Lower lobe of right lung (tissue), 2 donors: ENCODE measurements at places on chromosomes 1 and 21. TPM values are rescaled to one million over a fixed set of nuclear protein-coding genes. Genes with fewer than 3 reads are reported as not detected.

LAD1 gene
- 35.3 TPM for total RNA-seq

HTR6 gene
- not detected for total RNA-seq

RIPPLY3 gene
- 0.44 TPM for total RNA-seq

- no peak overlapping the region for H3K27ac ChIP-seq
- H3K4me3 ChIP-seq, result no peak overlapping the region
- peaks cover 15% of the 10 kb centered on the region for H3K36me3 ChIP-seq
- no peak for DNase-seq
These were observed 30.2 kb downstream of the TMPRSS2 start for GRCh38 chr21:41477641-41478318.

DNA sequence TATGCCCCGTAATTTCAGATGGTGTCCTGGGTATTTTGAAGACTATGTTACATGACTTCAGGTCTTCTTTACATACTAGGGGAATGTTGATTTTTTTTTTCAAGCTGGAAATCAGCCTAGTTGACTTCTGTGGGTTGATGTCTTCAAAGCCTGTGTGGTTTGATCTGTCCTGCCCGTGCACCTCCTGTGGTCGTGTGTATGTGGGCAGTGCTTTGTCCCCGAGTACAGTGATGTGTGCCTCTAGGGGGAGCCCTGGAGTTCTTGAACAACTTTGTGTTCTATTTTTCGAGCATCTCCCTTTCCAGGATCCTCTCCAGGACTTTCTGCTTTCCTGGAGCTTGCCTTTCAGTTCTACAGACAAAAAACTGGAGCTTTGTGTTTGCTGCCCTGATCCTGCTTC, 28.9 kb downstream of the OBSCN start:
- H3K4me3 ChIP-seq, result no peak overlapping the region
- H3K27me3 ChIP-seq, result no peaks in the 10 kb centered on the region
- H3K27ac ChIP-seq, result no peak overlapping the region
- H3K4me1 ChIP-seq, result no peaks in the 10 kb centered on the region

GRCh38 chr21:35027563-35028450, 21.3 kb downstream of the RUNX1 start:
- peak overlapping the region; percentile 58 for H3K27ac ChIP-seq
- DNase-seq, result no peak
- H3K27me3 ChIP-seq, result no peaks in the 10 kb centered on the region
- peaks cover 38% of the 10 kb centered on the region for H3K4me1 ChIP-seq

DNA sequence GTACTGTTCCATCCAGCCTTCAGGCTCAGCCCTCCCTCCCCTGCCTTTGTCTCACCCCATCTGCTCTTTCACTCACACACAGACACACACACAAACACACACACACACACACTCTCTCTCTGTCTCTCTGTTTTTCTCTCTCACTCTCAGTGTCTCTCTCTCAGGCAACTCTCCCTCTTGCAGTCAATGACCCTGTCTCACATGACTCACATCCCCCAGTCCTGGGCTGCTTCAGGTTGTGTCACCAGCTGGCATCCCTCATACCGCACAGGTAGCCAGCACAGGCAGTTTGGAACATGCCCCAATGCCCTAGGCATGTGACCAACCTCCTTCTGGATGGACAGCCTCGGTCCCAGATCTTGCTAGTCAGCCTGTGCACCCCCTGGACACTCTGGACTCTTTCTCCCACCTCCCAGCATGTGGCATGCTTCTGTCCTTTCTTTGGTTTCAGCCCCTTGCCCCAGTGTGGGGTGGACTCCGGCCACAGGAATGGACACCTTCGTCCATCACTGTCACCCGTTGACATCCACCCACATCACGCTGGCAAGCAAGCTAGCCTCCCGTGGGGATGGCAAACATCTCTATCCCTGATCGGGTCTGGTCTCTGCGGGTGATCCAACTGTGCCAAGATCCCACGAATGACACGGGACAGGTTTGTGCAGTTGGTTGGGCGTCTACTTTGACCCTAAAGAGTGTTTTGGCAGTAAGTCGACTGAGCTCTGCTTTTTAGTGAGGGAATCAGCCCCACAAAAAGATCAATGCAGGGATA, 23.4 kb upstream of the FCGR2A start:
- DNase-seq, result no peak
- H3K4me3 ChIP-seq, result no peak overlapping the region
- no peaks in the 10 kb centered on the region for H3K36me3 ChIP-seq
- no peaks in the 10 kb centered on the region for H3K4me1 ChIP-seq
- no peaks in the 10 kb centered on the region for H3K27me3 ChIP-seq

DNA sequence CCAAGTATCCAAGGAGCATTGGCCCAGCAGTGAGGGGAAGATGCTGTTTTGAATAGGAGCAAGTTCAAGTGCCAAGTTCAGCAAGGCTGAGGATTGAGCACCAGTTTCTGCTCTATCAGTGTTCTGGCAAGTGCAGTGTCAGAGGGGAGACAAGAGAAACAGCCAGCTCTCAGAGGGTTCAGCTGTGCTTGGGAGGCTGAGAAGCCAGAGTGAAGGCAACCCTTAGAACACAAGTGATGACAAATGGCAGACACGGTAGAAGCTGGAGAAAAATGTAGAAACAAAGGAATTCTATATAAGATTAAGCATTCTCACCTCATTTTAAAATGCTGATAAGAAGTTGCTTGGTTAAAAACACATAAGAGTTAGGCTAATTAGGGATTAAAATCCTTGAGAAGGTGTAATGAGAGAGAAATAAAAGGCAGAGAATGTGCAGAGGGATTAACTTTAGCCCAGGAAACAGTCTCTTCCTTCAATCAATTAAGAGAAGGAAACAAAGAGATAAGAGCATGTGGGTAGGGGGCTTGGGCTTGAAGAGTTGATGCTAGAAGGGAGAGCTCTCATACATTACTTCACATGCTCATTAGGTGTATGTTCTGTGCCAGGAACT, 475.4 kb downstream of the AJAP1 start:
- DNase-seq, result no peak
- no peaks in the 10 kb centered on the region for H3K36me3 ChIP-seq
- H3K27me3 ChIP-seq, result peaks cover 7% of the 10 kb centered on the region
- H3K4me3 ChIP-seq, result no peak overlapping the region
- no peak overlapping the region for H3K27ac ChIP-seq

DNA sequence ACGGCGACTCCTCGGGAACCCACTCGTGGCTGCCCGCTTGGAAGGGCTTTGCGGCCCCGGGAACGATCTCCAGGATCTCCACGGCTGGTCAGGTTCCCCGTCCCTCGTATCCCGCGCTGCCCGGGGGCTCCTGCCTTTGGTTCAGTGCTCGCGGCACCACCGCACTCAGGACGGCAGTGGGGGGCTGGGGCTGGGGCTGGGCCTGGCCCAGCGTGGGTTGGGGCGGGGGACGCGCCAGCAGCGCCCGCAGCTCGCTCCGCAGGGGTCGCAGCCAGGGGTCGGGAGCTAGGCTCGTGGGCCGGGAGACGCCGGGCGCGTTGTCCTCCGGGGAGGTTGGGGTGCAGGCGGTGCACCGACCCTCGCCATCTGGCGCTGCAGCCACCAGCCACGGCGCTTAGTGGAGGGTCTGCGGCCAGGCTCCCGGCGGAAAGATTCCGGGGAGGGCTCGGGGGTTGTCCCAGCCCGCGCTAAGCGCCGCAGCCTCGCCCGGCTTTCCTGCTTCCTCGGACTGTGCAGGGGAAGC, 8.9 kb downstream of the SIM2 start:
- no peak overlapping the region for H3K27ac ChIP-seq
- H3K4me1 ChIP-seq, result peaks cover 62% of the 10 kb centered on the region
- no peak for DNase-seq
- H3K4me3 ChIP-seq, result no peak overlapping the region
- no peaks in the 10 kb centered on the region for H3K36me3 ChIP-seq

GRCh38 chr1:200081969-200082245, 54.4 kb downstream of the NR5A2 start:
- no peak overlapping the region for H3K4me3 ChIP-seq
- no peaks in the 10 kb centered on the region for H3K36me3 ChIP-seq
- H3K27me3 ChIP-seq, result no peaks in the 10 kb centered on the region
- DNase-seq, result no peak
- no peak overlapping the region for H3K27ac ChIP-seq

DNA sequence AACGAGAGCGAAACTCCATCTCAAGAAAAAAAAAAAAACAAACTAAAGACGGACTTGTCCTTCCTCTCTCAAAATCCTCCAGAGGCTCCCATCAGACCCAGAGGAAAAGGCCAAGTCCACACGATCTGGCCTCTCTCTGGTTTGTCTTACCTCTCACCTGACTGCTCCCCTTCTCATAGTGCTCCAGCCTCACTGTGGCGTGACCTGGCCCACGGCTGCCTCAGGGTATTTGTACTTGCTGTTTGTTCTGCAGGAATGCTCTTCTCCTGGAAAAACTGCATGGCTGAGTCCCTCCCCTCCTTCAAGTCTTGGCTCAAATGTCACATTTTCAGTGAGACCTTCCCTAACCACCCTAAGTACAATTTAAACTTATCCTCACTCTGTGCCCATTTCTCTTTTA, 8.0 kb upstream of the BRWD1 start:
- no peak overlapping the region for H3K27ac ChIP-seq
- DNase-seq, result no peak
- H3K36me3 ChIP-seq, result no peaks in the 10 kb centered on the region
- H3K4me1 ChIP-seq, result no peaks in the 10 kb centered on the region
